Activated CD8-positive, alpha-beta memory T cell treated with anti-CD3 and anti-CD28 coated beads, Interleukin-2, amount 10 ng/mL, durations not matched to agents 7 days and 5 days (primary cell): ENCODE measurements at places on chromosomes 13 and 19.

GRCh38 chr13:28043224-28043623, 54.7 kb upstream of the URAD start:
- DNase-seq = no peak

- DNase-seq = no peak
Observed at GRCh38 chr19:18809149-18809868, 18.2 kb upstream of the COMP start.

- no peak for DNase-seq
Observed at GRCh38 chr13:30869491-30869890, 36.6 kb upstream of the MEDAG start.

DNA sequence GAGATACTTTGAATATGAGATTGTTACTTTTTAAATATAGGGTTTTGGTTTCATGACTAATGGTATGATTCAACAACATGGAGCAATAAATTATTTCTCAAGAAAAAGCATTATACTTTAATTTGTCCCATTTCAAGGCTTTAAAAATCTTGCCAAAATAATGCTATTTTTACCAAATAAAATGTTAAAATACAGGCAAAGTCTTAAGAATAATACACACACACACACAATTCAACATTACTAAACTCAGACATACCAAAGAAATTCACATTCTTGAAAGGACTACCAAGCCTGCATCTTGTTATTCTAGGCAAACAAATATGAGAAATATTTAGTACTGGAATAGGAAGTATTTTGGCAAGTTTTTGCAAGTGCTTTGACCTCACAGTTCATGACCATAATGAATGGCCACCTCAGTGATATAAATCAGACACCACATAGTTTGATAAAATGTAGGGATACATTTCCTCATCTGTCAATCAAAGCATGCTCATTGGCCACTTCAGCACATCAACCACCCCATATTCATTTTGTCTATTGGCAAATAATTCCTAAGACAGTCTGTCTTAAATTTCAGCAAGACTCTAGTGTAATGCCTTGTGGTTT, 107.2 kb downstream of the NALCN start:
- no peak for DNase-seq

DNA sequence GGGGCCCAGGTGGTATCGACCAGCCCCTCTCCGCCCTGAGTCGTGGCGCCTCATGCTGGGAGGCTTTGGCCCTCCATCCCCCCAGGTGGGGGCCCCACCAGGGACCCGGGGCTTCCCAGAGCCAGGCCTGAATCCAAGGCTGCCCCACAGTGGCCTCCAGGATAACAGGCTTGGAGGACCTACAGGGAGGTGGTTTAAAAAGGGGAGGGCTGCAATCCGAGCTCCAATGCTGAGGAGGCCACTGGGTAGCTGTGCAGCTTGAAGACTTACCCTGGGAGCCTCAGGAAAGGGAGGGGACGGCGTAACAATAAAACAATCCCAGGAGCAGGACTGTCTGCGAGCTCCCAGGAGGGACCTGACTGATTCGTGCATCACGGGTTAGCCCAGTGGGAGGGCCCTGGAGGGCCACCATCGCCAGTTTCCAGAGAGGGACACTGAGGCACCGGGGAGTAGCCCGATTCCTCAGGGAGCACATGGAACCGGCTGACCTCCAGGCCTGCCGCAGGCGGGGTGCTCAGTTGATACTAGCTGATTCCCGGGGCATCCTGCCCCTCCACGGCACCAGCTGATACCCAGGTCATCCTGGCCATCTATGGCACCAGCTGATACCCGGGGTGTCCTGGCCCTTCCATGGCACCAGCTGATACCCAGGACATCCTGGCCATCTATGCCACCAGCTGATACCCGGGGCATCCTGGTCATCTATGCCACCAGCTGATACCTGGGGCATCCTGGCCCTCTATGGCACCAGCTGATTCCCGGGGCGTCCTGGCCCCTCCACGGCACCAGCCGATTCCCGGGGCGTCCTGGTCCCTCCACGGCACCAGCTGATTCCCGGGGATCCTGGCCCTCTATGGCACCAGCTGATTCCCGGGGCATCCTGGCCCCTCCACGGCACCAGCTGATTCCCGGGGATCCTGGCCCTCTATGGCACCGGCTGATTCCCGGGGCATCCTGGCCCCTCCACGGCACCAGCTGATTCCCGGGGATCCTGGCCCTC, 3.7 kb upstream of the C2CD4C start:
- no peak for DNase-seq

GRCh38 chr19:46533078-46533620, 37.5 kb upstream of the PNMA8B start:
- no peak for DNase-seq

GRCh38 chr19:33646306-33646705, 24.6 kb downstream of the CHST8 start:
- DNase-seq = no peak

DNA sequence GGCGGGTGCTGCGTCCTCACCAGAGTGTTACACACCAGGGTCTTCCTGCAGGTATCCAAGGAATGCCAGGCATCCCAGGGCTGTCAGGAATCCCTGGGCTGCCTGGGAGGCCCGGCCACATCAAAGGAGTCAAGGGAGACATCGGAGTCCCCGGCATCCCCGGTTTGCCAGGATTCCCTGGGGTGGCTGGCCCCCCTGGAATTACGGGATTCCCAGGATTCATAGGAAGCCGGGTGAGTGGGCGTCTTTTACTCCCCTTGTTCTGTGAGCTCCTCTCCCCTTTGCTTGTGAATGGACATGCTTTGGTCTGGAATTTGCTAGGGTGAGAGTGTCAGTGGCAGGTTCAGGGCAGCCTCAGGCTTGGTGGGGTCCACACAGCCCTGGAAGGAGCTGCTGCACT, 75.9 kb downstream of the RAB20 start:
- DNase-seq = no peak

DNA sequence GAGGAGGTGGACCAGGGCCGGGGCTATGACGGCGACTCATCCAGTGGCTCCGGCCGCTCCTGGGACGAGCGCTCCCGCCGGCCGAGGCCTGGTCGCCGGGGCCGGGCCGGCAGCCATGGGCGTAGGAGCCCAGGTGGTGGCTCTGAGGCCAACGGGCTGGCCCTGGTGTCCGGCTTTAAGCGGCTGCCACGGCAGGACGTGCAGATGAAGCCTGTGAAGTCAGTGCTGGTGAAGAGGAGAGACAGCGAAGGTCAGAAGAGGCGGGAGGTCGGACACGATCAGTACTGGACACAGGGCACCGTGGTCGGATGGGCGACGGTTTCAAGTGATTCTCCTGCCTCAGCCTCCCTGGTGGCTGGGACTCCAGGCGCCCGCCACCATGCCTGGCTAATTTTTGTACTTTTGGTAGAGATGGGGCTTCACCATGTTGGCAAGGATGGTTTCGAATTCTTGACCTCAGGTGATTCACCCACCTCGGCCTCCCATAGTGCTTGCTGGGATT, 22.3 kb downstream of the TJP3 start:
- no peak for DNase-seq

GRCh38 chr13:44685641-44686040, 109.5 kb upstream of the TSC22D1 start:
- no peak for DNase-seq

GRCh38 chr19:41462497-41462896, 19.5 kb downstream of the ERICH4 start:
- DNase-seq = no peak

DNA sequence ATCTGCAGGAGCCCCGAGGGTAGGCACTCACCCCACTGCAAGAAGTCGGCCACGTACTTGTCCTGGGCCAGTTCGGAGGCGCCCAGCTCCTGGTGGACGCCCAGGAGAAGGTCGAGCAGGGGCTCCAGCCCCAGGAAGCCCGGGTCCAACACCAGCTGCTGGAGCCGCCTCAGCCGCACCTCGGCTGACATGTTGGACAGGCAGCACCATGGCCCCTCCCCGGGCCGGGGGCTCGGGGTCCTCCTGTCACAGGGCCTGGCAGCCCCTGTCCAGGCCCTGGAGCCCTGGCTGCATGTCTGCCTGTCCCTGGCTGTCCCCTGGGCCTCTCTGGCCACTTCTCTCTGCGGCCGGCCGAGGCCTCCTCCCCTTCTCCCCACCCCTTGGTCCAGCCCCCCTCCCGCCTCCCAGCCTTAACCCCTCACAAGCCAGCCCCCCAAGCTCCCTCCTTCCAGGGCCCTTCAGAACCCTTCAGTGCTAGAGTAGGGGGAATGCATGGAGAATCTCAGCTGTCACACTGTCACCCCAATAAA, at the start of gene DMPK:
Gene DMPK (minus strand): TSS at position 329 of the 530 bp plus-strand sequence. CDS start 138 bp downstream, at position 191.
- no peak for DNase-seq

GRCh38 chr13:91805605-91806004, 407.2 kb downstream of the GPC5 start:
- DNase-seq = no peak

GRCh38 chr19:15108145-15108844, 1.1 kb downstream of the SYDE1 start:
- DNase-seq = no peak

DNA sequence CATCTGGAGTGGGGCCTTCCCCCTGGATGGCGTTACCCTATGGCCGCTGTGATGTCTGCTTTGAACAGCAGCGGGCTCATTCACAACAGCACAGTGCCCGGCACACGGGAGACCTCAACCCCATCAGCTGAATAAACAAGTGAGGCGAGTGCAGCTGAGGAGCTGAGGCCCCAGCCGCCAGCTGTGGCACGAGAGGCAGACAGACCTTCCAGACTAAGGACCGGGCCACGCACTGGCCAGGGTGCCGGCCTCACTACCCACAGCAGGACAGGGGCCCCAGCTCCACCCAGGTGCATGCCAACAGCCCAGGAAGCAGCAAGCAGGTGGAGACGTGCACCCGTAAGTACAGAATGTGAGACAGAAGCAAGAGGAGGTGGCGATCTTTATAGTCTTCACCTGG, 39.6 kb downstream of the STK24 start:
- DNase-seq = no peak

DNA sequence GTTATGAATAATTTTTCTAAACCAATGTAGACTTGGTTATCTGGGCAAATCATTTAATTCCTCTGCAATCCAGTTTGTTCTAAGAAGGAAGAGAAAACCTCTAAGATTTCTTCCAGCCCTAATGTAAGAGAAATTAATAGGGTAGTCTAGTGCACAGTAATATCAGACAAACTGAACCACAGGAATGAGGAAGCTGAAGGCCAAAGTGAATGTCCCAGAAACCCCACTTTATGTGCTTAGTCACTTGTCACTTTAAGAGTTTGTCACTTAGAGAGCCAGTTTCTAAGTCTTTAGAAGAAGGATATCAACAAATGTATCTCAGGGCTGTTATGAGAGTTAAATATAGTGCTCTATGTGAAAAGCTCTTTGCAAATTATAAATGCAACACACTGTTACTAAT, 750.6 kb downstream of the DIAPH3 start:
- no peak for DNase-seq

DNA sequence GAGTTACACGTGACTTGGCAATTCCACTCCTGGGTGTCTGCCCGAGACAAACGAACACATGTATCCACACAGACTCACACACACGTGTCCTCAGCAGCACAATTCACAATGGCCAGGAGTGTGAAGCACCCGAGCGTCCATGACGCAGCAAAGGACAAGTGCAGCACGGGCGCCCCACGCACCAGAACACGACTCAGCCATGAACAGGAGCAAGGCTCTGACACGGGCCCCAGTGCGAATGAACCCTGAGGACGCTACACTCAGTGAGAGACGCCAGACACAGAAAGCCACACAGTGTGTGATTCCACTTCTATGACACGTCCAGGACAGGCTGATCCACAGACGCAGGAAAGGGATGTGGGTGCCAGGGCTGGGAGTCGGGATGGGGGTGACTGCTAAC, 36.4 kb downstream of the PIP5K1C start:
- no peak for DNase-seq

- peak; percentile 50 for DNase-seq
Observed at GRCh38 chr13:26529441-26529840, 28.0 kb upstream of the WASF3 start.

- peak; percentile 64 for DNase-seq
Observed at GRCh38 chr13:73059460-73060250, 850 bp downstream of the KLF5 start.

DNA sequence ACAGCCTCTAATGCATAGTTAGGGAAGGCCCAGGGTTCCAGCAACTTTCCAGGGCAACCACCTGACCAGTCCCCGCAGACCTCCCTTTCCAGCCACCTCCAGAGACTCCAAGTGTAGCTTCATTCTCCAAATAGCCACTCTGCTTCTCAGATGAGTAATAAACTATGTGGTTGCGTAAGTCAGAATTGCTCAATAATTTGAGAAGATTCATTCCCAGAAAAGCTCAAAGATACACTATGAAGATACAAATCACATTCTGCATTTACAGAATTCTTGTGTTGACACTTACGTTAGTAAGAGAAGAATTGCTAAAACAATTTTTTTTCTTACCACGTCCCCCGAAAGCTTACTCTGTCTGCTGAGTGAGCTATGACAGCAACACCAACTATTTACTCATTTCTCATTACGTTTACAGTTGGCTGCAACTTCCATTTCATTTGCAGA, 8.2 kb upstream of the LATS2 start:
- DNase-seq = peak; percentile 8

- DNase-seq = no peak
Observed at GRCh38 chr19:56162258-56162657, 13.6 kb upstream of the GALP start.
